ENCODE measurements at places on chromosomes 11 and 22. TPM values are rescaled to one million over a fixed set of nuclear protein-coding genes. Genes with fewer than 3 reads are reported as not detected.

Gene XKR3
- polyA plus RNA-seq: not detected

Gene BRSK2
- polyA plus RNA-seq: 2.3 TPM

Gene MAJIN
- polyA plus RNA-seq: not detected

Gene PES1
- polyA plus RNA-seq: 26.2 TPM

Gene GGTLC3
- polyA plus RNA-seq: not detected

- no peak for DNase-seq
Measured at GRCh38 chr11:329886-330253, 9.2 kb upstream of the IFITM3 start.

DNA sequence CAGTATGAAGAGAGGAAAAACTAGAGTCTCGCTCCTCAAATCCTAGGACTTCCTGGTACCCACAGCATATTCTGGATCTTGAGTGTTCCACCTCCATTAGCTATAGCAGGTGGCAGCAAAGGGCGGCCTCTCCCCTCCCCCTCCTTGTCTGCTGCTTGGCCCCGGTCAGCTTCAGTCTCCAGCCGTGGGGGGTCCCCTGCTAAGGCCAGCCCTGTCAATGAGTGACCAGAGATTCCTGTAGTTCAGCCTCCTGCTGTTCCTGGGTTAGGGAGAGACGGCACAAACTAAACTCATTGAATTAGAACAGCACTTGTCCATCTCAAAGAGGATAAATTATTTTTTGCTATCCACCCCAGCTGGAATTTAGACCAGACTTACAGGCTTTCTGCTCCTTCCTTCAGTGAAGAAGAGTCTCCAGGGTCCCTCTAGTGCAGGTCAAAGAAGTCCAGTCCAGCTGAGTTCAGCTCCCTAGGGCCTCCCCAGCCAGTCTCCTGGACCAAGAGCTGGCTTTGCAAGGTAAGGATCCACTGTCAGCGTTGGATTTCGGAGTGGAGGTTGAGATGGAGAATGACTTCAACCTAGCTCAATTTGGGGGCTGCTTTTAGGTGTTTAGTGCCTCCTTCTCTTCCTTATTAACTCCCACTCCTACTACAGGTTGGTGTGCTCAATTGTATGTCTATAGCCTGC, 1.1 kb upstream of the PHLDB1 start:
- peak; percentile 31 for DNase-seq

DNA sequence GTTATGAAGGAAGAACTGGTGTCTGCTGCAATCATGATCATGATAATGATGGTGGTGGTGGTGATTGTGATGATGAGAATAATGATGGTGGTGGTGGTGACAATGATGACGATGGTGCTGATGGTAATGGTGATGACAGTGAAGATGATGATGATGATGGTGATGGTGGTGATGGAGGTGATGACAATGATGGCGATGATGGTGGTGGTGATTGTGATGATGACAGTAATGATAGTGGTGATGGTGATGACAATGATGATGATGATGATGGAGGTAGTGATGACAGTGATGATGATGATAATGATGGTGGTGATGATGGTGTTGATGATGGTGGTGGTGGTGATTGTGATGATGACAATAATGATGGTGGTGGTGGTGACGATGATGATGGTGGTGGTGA, 52.8 kb upstream of the ANO1 start:
- DNase-seq: no peak

DNA sequence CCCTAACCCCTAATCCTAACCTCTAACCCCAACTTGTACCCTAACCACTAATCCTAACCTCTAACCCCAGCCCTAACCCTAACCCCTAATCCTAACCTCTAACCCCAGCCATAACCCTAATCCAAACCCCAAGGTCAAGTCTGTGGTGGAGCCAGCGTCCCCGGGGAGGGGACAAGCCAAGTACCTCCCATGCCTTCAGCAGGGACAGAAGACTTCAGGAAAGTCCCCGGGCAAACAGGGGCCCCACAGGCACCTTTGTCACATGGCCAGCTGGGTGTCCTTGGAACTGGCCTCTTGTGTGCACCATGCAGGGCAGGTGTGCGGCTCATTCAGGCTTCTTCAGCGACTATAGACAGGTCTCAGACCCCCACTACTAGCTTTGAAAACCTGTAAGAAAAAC, 555.8 kb downstream of the BRD1 start:
- no peak for DNase-seq

- DNase-seq: no peak
Measured at GRCh38 chr11:75850787-75851186, 35.8 kb downstream of the UVRAG start.

DNA sequence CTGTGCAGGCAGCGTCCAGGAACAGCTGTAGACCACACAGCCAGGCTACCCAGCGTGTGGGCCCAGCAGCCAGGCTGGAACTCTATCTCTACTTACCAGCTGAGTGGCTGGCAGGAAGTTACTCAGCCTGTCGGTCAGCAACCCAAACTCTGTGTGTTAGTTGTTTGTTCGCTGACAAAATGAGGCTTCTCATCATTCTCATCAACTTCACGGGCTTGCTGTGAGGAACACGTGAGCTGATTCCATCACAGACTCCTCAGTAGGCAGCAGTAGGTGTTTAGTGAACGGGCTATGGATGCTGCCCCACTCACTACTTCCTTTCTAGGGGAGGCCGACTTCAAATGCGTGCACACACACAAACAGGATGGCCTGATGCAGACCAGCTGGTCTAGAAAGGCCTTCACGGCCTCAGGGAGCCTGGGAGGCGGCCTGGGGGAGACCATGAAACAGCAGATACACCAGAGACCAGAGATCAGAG, 830 bp upstream of the SPDYC start:
- no peak for DNase-seq

GRCh38 chr11:67237574-67237973, 28.7 kb upstream of the GRK2 start:
- no peak for DNase-seq

GRCh38 chr22:26245001-26245400, 75.7 kb downstream of the SEZ6L start:
- DNase-seq: no peak

GRCh38 chr11:86035164-86035563, 33.7 kb downstream of the PICALM start:
- no peak for DNase-seq

DNA sequence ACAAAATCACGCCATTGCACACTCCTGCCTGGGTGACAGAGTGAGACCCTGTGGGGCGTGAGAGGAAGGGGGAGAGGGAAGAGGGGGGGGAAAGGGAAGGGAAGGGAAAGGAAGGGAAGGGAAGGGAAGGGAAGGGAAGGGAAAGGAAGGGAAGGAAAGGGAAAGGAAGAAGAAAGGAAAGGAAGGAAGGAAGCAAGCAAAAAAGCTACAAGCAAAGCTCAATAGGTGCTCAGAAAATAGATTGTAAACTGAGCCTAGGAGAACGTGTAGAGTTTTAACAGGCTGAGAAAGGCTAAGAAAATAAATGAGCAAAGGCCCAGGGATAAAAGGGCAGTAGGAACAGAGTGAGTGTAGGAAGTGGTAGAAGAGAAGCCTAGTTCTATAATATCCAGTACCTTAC, 30.8 kb upstream of the GDPD4 start:
- DNase-seq: no peak

- no peak for DNase-seq
Measured at GRCh38 chr11:16846305-16846704, 107.9 kb downstream of the C11orf58 start.

- DNase-seq: peak; percentile 44
Measured at GRCh38 chr22:38728871-38729796, 23.4 kb downstream of the GTPBP1 start.

DNA sequence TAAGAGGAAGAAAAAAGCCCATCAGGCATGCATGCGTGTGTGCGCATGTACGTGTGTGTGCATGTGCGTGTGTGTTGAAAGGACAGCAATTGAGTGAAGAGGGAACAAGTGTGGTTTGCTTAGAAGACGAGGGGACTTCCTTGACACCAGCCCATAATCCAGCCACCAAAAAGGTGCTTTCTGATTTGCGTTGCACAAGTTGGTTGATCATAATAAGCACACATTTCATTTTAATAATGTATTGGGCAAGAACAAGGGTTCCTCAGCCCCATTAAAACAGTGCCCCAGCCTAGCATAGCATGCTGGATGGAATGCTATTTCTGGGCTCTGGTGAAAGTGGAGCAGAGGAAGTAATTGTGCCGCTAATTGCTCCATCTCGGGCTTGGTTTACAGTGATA, 493.2 kb downstream of the MIAT start:
- no peak for DNase-seq

- peak; percentile 48 for DNase-seq
Measured at GRCh38 chr22:31253949-31254348, 38.3 kb downstream of the PIK3IP1 start.

- DNase-seq: no peak
Measured at GRCh38 chr11:78100261-78100660, 20.6 kb upstream of the NDUFC2 start.

DNA sequence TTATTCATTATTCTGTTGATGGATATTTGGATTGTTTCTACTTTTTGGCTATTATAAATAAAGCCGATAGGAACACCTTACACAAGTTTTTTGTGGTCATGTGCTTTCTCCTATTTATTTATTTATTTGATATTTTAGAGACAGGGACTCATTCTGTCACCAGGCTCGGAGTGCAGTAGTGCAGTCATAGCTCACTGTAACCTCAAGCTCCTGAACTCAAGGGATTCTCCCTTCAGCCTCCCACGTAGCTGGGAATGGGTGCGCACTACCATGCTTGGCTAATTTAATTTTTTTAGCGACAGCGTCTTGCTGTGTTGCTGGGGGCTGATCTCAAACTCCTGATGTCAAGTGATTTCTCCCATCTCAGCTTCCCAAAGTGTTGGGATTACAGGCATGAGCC, 135.1 kb downstream of the UVRAG start:
- DNase-seq: no peak

- DNase-seq: no peak
Measured at GRCh38 chr22:49783926-49784629, 43.6 kb downstream of the BRD1 start.
